ENCODE measurements at places on chromosomes 6 and 20. TPM values are rescaled to one million over a fixed set of nuclear protein-coding genes. Genes with fewer than 3 reads are reported as not detected.

TASP1 gene
- polyA plus RNA-seq: 12.7 TPM

- H3K27me3 ChIP-seq: no peaks in the 10 kb centered on the region
- no peaks in the 10 kb centered on the region for H3K4me1 ChIP-seq
- no peak overlapping the region for H3K4me3 ChIP-seq
- H3K27ac ChIP-seq: no peak overlapping the region
- no peaks in the 10 kb centered on the region for H3K36me3 ChIP-seq
- DNase-seq: no peak
Measured at GRCh38 chr20:54502179-54502578, 26.8 kb downstream of the DOK5 start.

C6orf141 gene
- not detected for polyA plus RNA-seq

- peak; percentile 52 for DNase-seq
- no peaks in the 10 kb centered on the region for H3K36me3 ChIP-seq
- peaks cover 18% of the 10 kb centered on the region for H3K27me3 ChIP-seq
Measured at GRCh38 chr6:2542858-2543218, 207.9 kb downstream of the MYLK4 start.

DNA sequence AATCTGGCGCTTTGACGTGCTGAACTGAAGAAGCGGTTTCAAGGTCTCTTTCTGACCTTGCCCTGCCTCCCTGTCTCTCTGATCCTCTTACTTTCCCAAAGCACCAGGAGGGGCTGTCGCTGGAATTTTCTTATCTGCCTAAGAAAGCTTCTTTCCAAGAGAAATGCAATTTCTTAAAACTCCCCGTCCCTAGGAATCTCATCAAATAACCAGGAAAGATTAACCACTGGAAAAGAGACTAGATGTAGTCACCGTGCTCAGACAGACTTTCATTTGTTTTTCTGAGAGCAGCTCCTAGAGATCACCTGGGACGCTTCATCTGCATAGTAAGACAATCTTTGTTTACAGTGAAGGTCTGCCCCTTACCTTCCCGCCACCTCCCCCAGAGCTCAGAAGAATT lies 38.6 kb downstream of the PDYN start:
- no peak overlapping the region for H3K27ac ChIP-seq
- no peaks in the 10 kb centered on the region for H3K27me3 ChIP-seq
- no peaks in the 10 kb centered on the region for H3K36me3 ChIP-seq
- H3K4me1 ChIP-seq: no peaks in the 10 kb centered on the region
- H3K4me3 ChIP-seq: no peak overlapping the region

GGT7 gene
- 0.94 TPM for polyA plus RNA-seq

DNA sequence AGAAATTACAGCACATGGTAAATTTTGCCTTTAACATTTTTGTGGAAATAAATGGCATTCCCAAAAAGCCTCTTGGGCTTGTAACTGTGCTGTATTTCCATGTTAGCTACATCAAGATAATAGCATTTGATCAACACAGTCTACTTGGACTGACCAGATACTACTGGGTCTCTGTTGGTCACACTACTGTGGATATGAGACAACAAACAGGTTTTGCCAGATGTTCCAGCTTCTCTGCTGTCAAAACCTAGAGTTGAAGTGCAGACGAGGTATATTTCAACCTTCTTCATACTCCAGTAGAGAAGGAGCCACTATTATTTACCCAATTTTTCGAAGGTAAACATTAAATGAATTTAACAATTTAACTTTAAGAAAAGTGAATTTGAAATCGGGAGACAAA lies 284.7 kb upstream of the CITED2 start:
- H3K27ac ChIP-seq: no peak overlapping the region
- no peaks in the 10 kb centered on the region for H3K4me1 ChIP-seq
- H3K36me3 ChIP-seq: no peaks in the 10 kb centered on the region
- no peak for DNase-seq

DNA sequence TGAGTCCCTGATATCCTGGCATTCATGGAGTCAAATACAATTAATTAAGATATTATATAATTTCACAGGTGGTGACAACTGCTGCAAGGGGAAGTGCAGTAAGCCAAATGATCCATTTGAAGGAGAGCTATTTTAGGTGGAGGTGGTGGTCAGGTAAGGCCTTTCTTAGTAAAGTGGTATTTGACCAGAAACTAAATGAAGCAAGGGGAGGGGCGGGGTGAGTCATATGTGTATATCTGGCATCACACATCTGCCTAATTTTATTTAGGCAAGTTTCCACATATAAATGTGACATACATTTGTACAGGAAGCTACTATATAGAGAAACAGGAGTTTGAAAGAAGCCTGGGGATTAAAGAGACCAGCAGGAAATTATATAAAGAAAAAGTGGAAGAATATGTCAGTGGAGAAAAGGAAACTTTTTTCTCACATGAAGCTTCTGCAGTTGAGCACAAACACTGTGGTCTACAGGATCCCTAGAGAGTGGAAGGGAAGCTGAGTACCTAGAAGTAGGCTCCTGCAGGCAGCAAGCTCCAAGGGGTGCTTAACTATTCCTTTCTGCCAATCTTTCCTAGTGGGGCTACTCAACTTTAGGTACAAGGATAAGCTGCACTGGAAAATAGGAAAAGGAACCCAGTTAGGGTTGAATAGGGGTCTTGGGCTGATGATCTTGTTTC lies 99.6 kb downstream of the OGFRL1 start:
- H3K27ac ChIP-seq: no peak overlapping the region
- DNase-seq: no peak
- no peaks in the 10 kb centered on the region for H3K4me1 ChIP-seq

DNA sequence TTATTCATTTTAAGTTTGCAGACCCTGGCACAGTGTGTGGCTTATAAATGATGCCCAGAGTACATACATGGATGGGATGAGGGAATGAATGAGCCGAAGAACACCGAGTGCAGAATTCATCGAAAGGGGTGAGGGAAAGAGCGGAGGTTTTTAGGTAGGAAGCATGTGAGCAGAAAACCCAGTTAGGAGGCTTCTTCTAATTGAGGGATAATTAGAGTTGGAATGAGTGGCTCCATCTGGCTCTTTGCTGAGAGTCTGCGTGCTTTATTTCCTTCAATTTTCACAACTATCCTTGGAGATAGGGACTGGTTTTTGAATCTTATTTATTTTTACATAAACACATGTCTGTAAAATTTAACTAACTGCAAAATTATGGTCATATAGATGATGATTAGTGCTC lies 150.7 kb downstream of the DOK5 start:
- no peaks in the 10 kb centered on the region for H3K27me3 ChIP-seq
- H3K4me1 ChIP-seq: no peaks in the 10 kb centered on the region
- no peak overlapping the region for H3K4me3 ChIP-seq
- no peak overlapping the region for H3K27ac ChIP-seq
- no peaks in the 10 kb centered on the region for H3K36me3 ChIP-seq

- H3K27ac ChIP-seq: no peak overlapping the region
- H3K4me1 ChIP-seq: no peaks in the 10 kb centered on the region
- no peak for DNase-seq
- H3K27me3 ChIP-seq: peaks cover 16% of the 10 kb centered on the region
- no peak overlapping the region for H3K4me3 ChIP-seq
Measured at GRCh38 chr20:4545526-4545925, 176.2 kb upstream of the PRND start.

MDFI gene
- not detected for polyA plus RNA-seq

DNA sequence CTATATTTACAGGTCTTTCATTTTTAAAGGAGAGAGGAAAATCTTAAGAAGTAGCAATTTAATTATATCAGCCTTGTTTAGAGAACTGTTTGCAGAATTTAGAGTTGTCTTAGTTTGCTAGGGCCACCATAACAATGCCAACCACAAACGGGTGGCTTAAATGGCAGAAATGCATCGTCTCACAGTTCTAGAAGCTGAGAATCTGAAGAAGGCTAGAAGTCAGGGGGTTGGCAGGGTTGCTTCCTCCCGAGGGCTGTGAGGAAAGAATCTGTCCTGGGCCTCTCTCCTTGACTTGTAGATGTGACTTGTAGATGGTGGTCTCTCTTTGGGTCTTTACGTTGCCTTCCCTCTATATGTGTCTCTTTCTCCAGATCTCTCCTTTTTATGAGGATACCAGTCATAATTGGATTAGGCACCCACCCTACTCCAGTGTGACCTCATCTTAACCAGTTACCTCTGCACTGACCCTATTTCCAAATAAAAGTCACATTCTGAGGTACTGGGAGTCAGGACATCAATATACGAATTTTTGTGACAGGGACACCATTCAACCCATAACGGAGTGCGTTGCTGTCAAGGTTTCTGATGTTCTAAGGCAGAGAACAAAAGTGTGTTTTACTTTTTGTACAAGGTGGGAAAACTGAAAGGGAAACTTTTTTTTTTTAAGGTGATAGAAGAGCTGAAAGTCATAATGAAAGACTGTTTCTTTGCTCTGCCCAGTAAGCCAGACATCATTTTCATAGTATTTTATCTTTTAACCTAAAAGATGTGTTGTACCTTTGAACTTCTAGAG lies 84.4 kb downstream of the SAMD3 start:
- H3K4me3 ChIP-seq: peak overlapping the region; percentile 84
- peak; percentile 36 for DNase-seq
- H3K27ac ChIP-seq: peak overlapping the region; percentile 92
- peaks cover 1% of the 10 kb centered on the region for H3K27me3 ChIP-seq

PHACTR3 gene
- not detected for polyA plus RNA-seq

TDP2 gene
- 49.7 TPM for polyA plus RNA-seq

EEF1A2 gene
- polyA plus RNA-seq: not detected

SOX4 gene
- 1.7 TPM for polyA plus RNA-seq

- no peaks in the 10 kb centered on the region for H3K36me3 ChIP-seq
- H3K4me3 ChIP-seq: no peak overlapping the region
- no peak for DNase-seq
- H3K27ac ChIP-seq: no peak overlapping the region
- peaks cover 5% of the 10 kb centered on the region for H3K27me3 ChIP-seq
- H3K4me1 ChIP-seq: no peaks in the 10 kb centered on the region
Measured at GRCh38 chr6:160750276-160750689, 48.2 kb downstream of the PLG start.

DNA sequence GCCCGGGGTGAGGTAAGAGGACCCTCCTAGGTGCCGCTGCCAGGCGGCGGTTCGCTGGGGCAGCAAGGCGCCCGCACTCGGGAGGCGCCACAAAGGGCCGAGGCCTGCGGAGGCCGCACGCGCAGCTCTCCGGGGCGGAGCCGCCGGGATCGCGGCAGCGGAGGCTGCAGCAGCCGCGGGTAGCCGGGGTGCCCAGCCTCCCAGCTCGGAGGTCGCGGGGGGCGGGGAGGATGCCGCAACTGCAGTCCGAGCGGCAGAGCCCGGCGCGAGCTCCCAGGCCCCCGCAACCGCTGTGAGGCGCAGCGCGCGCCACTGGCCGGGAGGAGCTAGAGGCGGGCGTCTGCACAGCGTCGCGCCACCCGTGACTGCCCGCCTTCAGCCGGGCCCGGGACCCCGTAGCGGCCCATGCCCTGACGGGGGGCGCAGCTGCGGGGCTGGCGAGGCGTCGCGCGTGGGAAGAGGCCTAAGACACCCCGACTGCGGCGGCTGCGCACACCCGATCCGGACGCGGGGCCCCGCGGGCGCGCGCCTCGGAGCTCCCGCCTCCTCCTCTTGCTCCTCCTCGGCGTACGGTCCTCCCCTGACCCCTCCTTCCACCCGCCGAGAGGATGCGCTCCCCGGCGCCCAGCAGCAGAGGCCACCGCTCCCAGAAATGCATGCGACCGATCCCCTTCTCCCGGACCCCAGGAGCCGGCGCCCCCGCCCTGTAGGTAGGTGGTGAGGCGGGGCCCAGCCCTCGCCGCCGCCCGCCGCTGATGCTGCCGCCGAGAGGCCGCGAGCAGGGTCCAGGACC lies at the start of gene NCOA7:
Gene NCOA7, plus strand, starts transcription at position 603 of the 793 bp plus-strand sequence. CDS start 24,395 bp downstream, outside the sequence.
- DNase-seq: peak; percentile 83
- peaks cover 4% of the 10 kb centered on the region for H3K27me3 ChIP-seq
- H3K4me3 ChIP-seq: peak within 1 kb of the TSS; percentile 97
- H3K27ac ChIP-seq: peak within 1 kb of the TSS; percentile 99

JPH2 gene
- not detected for polyA plus RNA-seq

DNA sequence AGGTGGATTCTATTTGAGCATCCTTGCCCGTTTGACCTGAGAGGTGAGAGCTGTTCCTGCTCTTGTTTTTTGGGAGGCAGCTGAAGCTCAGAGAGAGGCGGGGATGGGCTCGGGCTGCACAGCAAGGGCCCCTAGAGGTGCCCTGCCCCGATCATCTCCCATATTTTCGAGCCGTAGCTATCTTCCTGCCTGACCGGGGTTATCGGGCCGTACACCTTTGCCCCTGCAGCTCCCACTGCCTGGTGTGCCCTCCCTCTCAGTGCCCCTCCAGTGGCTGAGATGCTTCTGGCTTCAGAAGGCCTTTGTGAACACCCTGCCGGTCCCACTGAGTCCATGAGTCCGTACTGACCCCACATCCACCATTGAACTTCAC lies 6.7 kb downstream of the SRC start:
- no peak overlapping the region for H3K4me3 ChIP-seq
- H3K27me3 ChIP-seq: peaks cover 3% of the 10 kb centered on the region
- no peak overlapping the region for H3K27ac ChIP-seq
- no peaks in the 10 kb centered on the region for H3K36me3 ChIP-seq

ADGRF5 gene
- polyA plus RNA-seq: not detected

- DNase-seq: no peak
- H3K27ac ChIP-seq: no peak overlapping the region
- H3K27me3 ChIP-seq: no peaks in the 10 kb centered on the region
- H3K4me1 ChIP-seq: no peaks in the 10 kb centered on the region
- H3K36me3 ChIP-seq: no peaks in the 10 kb centered on the region
Measured at GRCh38 chr6:104559435-104560202, 300.1 kb downstream of the HACE1 start.

DNA sequence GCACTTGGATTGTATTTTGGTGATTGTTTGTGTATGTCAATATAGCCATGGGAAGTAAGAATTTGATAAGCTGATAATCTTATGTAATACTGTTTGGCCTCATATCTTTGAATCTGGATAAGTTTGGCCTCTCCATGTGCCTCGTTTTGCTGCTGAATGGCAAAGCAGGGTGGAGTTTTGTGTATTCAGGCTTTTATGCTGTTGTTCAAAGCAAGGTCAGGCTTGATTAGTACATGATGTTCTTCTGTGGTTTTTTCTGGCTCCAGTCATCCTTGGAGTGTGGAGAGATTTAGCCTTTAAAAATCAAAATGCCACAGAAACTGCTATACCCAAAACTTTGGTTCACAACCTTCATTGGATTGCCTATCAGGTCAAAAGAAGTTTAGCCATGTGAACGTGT lies 728.9 kb upstream of the GJE1 start:
- H3K36me3 ChIP-seq: no peaks in the 10 kb centered on the region
- DNase-seq: no peak
- peaks cover 4% of the 10 kb centered on the region for H3K27me3 ChIP-seq
- H3K27ac ChIP-seq: no peak overlapping the region
- H3K4me3 ChIP-seq: no peak overlapping the region

DNA sequence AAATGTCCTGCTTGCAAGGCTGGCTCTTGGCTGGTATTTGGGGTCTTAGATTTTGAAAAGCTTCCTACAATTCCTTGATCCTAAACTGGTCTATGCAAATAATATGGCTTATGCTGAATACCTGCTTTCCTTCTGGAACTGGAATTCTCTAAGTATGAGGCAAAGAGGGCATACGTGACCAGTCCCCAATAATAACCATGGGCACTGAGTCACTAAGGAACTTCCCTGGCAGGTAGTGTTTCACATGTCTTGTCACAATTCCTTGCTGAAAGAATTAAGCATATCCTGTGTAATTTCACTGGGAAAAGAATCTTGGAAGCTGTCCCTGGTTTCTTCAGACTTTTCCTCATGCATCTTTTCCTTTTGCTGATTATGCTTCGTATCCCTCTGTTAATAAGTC lies 106.5 kb downstream of the MMS22L start:
- H3K36me3 ChIP-seq: peaks cover 21% of the 10 kb centered on the region
- H3K4me3 ChIP-seq: no peak overlapping the region

ANKRD66 gene
- not detected for polyA plus RNA-seq
